ENCODE measurements at places on chromosomes 6 and 20. TPM values are rescaled to one million over a fixed set of nuclear protein-coding genes. Genes with fewer than 3 reads are reported as not detected.

GRCh38 chr6:38591439-38591838 is 48.3 kb downstream of the BTBD9 start:
- no peak for DNase-seq

- DNase-seq = no peak
These were observed 129.5 kb upstream of the SGK1 start for GRCh38 chr6:134447423-134447822.

- no peak for DNase-seq
These were observed 490.9 kb upstream of the JARID2 start for GRCh38 chr6:14754751-14755513.

UBD gene
- total RNA-seq = 8.8 TPM

DNA sequence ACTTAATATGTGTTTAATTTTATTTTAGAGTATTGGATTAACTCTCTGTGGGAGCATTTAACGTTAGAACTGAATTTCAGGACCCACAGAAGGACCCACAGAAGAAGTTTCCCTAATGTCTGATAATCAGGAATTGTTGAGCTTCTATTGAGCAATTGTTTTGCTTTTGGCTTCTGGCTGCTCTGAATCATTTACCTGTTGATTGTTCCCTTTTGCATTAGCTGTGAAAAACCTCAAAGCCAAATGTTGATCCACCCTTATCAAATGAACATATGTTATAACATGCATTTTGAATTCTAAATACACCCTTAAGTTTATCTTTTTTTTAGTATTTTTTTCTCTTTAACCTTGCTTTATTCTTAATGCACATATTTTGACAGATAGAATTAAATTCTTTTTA is 393.5 kb downstream of the LAMA2 start:
- no peak for DNase-seq

- no peak for DNase-seq
These were observed 1.1 kb downstream of the PERP start for GRCh38 chr6:138105880-138106664.
